ENCODE measurements at places on chromosomes 2 and 18.

DNA sequence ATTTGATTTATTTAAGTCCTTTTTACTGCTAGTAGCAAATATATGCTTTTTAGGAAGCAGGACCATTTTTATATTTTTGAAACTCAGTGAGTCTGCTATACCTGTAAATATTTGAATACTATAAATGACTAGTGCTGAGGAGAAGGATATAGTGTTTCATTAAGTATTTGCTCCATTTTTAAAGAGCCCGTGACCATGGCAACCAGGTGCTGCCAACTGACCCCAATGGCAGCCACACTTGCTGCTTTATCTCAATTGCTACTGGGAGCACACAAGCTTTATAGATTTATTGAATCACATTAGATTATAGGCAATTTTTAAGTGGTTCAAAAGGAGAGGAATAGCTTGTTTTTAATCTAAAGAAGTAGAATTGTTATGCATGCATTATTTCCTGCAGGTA, 142.0 kb downstream of the SCG2 start:
- no peak for DNase-seq

GRCh38 chr2:206586609-206587008, 55.7 kb upstream of the FAM237A start:
- DNase-seq = no peak

DNA sequence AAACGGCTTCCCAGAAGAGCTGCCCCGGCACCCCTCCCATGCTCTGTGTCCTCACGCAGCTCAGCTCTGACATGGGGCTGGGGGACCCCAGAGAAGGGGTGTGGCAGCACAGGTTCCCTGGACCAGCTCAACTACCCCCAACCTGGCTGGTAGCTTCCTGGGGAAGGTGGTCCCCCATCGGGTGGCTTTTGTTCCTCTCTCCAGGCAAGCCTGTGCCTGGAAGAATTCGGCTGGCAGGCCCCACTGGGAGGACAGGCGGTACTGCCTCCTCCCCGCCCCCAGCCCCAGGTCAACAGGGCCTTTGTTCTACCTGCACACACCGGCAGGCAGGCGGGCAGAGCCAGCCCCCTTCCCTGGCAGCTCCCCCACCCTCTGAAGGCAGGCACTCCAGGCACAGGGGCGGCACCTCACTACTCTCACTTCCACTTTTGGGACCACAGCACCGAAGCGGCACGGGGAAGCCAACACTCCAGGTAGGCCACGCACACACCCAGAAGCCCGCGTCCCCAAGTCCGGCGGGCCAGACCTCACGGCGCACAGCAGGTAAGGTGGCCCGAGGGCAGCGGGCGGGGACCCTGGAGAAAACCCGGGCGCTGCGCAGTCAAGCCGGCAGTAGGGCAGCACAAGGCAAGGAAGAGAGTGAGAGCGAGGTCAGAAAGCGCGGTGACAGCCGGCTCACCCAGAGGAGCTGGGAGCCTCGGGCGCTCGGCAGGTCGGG, 1.3 kb downstream of the HS6ST1 start:
- DNase-seq = no peak

GRCh38 chr2:216350214-216350791, 22.0 kb downstream of the MARCHF4 start:
- DNase-seq = no peak

DNA sequence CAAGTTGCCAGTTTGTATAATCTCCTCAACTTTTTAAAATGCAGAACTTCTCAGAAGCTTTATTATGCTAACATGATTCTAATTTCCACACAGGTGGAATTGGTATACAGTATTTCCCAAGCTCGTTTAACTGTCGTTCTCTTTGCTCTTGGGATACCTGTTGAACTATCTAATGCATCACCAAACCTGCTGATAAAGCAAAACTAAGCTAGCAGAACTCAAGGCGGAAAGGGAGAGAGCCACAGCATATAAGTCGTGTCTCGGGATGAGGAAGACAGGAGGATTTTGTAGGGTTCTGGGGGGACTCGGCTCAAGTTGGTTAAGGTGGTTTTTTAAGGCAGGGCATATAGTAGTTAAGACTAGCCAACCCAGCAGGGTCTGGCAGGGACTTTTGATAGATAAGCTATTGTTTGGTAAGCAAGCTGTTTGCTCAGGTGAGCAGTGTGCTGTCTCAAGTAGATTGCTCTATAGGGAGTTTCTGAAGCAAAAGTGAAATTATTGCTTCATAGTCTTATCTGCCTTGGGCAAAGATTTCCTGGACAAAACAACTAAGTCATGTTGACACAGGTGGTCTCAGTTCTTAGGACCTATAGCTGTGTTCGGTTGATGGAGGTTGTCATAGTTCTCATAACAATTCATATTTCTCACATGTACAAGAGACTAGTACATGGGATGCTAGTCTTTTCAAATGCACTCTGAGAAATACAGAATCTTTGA, 28.2 kb upstream of the CHRNA1 start:
- DNase-seq = no peak

All from amygdala (tissue), 56 donors.